Kidney (tissue), 22 donors: ENCODE measurements at places on chromosomes 5 and 9.

DNA sequence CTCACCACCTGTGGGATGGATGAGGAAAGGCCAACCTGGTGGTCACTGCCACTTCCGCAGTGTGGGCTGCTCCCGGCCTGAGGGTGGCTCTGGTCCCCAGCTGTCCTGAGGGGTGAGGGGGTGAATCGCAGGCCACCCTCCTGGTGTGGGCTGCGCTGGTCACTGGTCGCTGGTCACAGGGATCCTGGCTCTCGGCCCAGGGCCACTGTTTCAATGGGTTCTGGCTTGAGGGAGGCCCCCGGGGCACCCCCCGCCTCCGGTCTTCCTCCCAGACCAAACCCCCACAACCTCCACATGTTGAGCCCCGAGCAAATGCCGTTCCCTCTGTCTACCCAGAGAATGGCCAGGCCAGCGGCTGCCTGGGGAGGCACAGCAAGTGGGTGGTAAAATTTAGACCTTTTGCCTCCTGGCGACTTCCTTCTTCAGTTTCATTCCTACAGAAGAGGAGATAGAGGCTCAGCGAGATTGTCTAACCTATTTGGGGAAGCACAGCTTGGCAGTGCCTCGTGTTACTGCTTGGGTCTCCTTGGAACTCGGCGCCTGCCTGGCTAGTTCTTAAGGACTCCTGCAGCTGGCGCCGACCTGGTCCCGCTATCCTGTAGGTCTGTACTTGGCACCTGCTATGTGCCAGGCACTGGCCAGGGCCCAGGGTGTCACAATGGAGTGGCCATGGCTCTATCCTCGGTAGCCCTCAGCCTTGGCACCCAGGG lies 48.2 kb downstream of the RXRA start:
- no peak for DNase-seq

- DNase-seq, result no peak
These were observed 542.5 kb downstream of the TLE4 start for GRCh38 chr9:80114241-80114640.

- no peak for DNase-seq
These were observed 17.5 kb downstream of the SLC31A1 start for GRCh38 chr9:113238859-113239232.

- no peak for DNase-seq
These were observed 178.4 kb upstream of the MAST4 start for GRCh38 chr5:66417781-66418180.

DNA sequence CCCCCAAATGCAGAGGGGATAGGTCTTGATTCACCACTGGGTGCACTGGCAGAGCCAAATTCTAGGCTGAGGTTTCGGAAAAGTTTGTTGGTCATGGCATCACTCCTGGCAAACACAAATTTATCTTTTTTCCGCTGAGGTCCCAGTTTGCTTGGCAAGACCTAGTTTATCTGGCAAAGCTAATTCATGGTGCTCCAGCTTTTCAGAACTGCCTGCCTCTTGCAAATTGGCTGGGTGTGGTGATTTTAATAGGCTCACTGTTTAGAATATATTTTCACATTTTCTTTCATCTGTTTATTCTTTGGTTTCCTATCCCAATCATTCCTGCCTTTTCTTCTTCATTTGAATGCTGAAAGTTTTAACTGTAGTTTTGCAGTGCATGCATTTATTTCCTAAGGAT lies 50.5 kb upstream of the MAMDC2 start:
- DNase-seq, result no peak

DNA sequence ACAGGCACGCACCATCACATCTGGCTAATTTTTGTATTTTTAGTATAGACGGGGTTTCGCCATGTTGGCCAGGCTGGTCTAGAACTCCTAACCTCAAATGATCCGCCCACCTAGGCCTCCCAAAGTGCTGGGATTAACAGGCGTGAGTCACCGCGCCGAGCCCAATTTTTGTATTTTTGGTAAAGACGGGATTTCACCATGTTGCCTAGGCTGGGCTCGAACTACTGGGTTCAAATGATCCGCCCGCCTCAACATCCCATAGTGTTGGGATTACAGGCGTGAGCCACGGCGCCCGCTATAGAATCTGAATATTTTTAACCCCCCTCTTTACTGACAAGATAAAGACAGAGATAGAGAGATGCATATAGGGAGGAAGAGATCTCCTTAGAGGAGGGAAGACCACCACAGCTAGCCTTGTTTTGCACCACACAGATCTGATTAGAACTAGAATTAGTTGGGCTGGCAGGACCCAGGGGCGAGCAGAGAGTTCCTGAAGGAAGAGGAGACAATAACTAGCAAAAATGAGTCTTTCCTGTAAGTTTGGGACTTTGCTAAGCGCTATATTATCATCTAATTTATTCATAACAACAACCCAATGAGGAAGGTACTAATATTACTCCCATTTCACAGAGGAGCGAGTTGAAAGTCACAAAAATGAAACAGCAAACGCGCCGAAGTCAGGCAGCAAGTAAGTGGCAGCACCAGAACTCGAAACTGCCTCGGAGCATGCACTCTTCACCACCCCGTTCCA lies 1.5 kb upstream of the ANKHD1 start:
- peak; percentile 54 for DNase-seq

DNA sequence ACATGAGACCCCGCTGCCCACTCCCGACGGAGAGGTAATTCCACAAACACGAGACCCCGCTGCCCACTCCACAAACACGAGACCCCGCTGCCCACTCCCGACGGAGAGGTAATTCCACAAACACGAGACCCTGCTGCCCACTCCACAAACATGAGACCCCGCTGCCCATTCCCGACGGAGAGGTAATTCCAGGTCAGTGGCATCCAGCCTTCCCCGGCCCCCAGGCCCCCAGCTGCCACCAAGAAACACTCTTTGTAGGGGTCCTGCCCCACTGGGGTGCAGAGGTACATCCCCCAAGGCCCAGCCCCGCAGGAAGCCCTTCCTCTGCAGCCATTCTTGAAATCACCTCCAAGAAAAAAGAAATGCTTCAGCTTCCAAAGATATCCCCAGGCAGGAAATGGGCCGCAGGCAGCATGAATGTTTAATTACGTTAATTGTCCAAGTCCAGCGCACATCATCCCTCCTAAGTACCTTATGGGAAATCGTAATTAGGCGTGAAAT lies 115.9 kb downstream of the ADAMTS2 start:
- DNase-seq, result no peak

- no peak for DNase-seq
These were observed 31.3 kb downstream of the ANXA1 start for GRCh38 chr9:73182928-73183327.

DNA sequence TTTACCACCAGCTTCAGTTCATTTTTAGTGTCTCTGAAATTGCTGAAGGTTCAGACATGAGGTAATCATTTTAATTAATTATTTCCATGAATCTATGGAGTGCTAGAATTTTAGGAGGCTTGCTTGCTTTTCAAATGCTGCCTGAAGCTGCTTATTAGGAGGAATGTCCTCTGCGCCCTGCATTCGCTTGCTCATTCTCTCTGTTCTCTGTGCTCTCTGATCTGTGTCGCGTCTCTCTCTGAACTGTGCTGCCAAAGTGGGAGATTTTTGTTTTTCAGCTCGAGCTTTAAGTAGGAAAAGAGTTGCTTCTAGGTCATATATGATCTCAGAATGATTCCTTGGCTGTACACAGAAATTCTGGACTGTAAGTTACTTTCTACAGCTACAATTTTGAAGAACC lies 101.7 kb upstream of the PRR16 start:
- no peak for DNase-seq

GRCh38 chr9:116942593-116943061 lies 255.5 kb downstream of the TRIM32 start:
- no peak for DNase-seq

DNA sequence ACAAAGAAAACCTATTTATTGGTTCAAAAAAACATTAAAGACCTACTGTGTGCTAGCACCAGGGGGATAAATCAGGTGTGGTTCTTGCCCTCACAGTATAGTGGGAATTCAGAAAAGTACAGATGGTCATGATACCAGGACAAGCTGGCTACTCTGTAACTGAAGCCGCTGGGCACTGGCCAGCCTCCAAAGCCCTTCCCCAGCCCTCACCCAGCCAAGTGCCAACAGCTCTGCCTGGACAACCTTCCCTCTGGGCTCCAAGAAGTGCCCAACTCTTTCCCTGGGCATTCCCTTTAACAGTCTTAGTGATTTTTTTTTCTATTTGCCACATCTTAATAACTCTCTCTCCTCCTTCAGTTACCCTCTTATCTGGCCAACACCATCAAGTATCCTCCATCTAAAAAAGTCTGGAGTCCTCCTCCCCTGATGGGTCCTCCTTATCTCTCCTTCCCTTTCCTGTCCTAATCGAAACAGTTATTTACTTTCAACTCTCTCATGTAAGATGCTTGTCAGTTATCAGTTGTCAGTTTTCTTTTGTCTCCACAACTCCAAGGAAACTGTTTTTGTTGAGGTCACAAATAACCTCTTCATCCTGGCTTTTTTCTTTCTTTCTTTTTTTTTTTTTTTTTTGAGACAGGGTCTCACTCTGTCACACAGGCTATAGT lies 13.3 kb upstream of the SEPTIN8 start:
- no peak for DNase-seq

- no peak for DNase-seq
These were observed 14.2 kb upstream of the ZBED3 start for GRCh38 chr5:77101298-77101697.

- DNase-seq, result no peak
These were observed 232.9 kb downstream of the NFIB start for GRCh38 chr9:14080959-14081542.

- DNase-seq, result no peak
These were observed 208.3 kb downstream of the ENC1 start for GRCh38 chr5:74432216-74432615.
